ENCODE measurements at places on chromosomes 4 and X.

DNA sequence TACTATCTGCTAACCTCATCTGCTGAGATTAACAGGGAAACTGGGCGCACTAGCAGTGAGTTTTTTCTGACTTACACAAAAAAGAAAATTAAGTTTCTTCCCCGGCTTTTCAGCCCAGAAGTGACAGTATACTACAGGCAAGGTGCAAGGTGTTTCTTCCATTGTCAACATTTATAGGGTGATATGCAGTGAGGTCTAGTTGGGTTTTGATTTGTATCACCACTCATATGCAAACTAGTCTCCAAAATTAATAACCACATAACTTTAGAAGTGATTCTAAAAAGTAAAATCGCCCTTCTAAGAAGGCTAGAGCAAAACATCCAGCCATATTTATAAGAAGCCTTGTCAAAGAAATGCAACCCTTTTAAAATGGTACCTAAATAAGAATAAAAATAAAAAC is 640.1 kb downstream of the ARAP2 start:
- no peak for DNase-seq

- no peak for DNase-seq
These were observed 22.0 kb upstream of the ADGRA3 start for GRCh38 chr4:22537864-22538263.

- no peak for DNase-seq
These were observed 15.4 kb upstream of the MSANTD1 start for GRCh38 chr4:3233391-3234071.

- no peak for DNase-seq
These were observed 1.6 kb downstream of the DUSP9 start for GRCh38 chrX:153648358-153649177.

GRCh38 chr4:83378419-83378818 is 43.8 kb upstream of the HPSE start:
- no peak for DNase-seq

DNA sequence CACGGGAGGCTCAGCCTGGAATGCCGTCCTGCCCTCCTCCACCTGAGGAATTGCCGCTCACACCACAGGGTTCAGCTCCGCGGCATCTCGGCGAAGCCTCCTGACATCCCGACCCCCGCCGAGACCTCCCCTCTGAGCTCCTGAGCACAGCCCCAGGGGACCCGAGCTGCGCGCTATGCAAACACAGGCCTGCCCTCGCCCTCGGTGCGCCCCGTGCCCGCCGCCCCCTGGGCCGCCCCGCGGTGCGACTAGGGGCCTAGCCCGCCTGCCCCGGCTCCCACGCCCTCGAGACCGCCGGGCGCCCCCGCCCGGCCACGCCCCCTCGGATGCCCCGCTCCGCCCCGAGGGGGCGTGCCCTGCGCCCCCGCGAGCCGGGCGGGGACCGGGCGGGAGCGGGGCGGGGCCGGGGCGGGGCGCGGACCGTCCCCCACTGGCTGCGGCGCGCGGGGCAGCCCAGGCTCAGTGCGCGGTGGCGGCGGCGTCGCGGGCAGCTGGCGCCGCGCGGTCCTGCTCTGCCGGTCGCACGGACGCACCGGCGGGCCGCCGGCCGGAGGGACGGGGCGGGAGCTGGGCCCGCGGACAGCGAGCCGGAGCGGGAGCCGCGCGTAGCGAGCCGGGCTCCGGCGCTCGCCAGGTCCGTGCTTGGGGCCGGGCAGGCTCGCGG is at the start of gene FGFR3:
FGFR3 (plus strand) TSS at position 462 of the 664 bp plus-strand sequence. CDS start 642 bp downstream, outside the sequence.
- peak; percentile 18 for DNase-seq

DNA sequence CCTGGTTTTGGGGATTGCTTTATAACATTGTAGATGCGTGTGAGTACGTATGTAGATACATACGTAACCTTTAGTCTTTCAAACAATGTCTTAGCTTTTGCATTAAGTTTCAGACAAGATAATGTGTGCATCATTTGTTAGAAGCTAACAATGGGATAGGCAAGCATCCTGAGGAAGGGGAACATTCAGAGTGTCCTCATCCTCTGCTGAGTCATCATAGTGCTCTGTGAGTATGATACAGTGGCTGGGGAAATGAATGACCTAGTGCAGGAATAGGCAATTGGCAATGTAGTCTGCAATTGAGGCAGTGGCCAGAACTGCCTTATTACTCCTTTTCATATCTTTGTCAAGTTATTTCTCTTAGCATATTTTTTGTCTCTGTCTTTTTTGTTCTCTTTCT is 7.3 kb downstream of the NAP1L5 start:
- no peak for DNase-seq

DNA sequence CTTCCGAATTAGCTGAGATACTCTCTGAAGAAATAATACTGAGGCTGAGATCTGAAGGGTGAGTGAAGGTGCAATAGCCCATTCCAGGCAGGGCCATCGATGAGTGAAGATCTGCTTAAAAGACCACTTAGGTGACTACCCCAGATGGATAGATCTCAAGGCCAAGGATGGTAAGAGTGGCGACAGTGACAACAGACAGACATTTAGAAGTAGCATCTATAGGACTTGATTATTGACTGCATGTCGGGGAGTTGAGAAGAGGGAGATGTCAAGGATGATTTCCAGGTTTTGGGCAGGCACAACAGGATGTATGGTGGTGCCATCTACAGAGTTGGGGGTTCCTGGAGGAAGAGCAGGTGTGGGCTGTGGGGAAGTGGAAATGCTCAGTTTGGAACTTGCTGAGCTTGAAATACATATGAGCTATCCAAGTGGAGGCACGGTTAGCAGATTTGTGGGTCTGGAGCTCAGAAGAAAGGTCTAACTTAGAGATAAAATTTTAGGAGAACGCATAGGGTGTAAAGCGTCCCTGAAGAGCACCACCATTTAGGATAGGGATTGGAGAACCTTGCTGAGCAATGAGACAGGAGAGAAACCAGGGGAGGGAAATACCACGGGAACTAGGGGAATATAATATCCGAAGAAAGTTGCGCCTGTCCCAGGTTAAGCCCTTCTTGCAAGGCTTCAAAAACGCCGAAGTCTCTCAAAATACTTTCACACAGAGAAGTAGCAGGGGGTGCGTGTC is 688 bp downstream of the UFSP2 start:
- no peak for DNase-seq

GRCh38 chr4:152239216-152239615 is 296.7 kb downstream of the FBXW7 start:
- no peak for DNase-seq

- no peak for DNase-seq
These were observed 63.5 kb downstream of the ENPP6 start for GRCh38 chr4:184154199-184154598.

DNA sequence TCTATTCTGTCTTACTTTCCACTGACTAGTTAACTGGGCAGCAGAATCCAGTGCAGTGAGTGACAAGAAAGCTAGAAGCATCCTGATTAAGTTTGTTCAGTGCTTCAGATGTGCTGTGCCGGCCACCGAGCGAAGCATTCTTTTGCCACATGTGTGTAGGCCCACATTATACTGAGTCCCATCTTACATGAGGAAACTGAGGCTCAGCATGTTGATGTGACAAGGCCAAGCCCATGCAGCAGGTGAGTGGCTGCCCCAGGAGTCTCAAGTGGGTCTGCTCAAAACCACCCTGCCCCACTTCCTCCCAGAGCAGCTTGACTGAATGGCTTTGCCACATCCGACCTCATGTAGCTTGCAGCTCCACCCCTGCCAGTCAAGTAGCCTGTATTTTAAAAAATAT is 50.5 kb downstream of the RHOH start:
- peak; percentile 55 for DNase-seq

DNA sequence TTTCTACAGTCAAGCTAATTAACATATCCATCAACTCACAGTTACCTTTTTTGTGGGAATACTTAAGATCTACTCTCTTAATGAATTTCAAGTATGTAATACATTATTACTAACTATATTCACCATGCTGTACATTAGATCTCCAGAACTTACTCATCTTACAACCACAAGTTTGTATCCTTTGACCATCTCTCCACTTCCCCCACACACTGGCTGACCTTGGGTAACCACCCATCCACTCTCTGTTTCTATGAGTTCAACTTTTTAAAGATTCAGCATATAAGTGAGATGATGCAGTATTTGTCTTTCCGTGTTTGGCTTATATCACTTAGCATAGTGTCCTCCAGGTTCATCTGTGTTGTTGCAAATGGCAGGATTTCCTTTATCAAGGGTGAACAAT is 30.5 kb upstream of the MAGED1 start:
- DNase-seq: no peak

DNA sequence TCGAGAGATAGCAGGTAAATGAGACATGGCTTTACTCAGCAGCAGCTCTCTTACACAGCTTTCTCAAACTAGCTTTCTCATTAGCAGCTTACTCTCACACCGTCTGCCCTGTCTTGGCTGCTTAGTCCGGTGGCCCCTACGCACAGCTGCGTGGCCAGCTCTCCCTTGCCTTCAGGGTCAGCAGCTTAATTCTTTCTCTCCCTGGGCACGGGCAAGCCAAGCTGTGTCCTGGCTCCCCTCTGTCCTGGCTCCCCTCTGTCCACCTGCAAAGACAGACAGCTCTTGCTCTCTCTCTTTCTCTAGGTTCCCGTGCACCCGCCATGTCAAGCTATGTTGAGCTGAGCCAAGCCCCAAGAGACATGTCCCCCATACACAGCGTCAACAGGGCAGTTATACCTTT is 39.4 kb downstream of the ZNF185 start:
- DNase-seq: no peak

DNA sequence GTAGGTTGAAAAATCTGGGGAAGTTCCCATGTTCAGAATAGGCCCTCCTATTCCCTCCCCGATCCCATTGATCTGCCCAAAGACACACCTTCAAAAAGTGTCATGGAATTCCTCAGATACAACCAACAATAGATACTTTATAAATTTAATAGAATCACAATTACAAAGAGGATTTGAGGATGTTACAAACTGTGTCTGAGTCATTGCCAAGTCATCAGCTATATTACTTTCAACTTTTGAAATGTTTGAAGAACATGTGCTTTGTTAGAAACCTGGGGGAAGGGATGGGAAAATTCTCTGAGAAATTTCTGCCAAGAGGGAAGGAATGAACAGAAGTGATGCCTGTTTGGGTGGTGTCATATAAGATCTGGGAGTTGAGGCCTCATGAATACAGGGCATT is 46.7 kb downstream of the KCNIP4 start:
- DNase-seq: no peak

- DNase-seq: no peak
These were observed 2.8 kb downstream of the CMC4 start for GRCh38 chrX:155068165-155068564.

DNA sequence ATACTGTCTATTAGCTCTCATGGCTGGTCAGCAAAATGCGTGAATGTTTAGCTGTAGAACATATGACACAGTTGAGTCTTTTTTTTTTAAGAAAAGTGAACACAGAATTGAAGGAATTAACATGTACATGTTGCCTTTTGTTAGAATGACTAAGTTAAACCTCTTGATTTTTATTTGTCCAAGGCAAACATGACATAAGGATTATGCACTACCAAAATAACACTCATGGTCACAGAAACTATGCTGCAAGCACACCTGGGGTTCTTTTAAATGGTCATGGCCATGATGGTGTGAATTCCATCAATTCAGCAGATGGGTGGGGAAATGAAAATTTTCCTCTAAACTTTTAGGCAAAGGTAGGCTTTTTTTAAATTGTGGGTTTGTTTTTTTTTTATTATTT is 80.1 kb upstream of the CXCL13 start:
- DNase-seq: no peak

DNA sequence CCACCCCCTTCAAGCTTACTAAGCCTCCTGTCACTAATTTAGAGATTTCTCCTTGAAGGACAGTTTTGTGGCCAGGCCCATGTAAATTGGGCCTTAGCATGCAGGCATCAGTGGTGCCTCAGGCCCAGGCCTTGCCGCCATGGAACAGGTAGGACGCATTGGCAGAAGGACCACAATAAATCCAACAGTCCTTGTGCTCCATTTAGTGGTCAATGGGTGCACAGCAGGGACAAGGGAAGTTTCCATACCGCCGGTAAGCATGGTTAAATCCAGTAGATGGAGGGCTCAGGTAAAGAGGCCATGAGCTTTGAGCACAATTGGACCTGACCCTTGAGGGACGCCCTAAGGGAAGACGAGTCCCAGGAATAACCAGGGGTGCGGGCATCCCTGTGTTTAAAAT is 97.3 kb downstream of the UGT2B28 start:
- DNase-seq: no peak

GRCh38 chrX:19776753-19777152 is 110.6 kb downstream of the SH3KBP1 start:
- DNase-seq: no peak

DNA sequence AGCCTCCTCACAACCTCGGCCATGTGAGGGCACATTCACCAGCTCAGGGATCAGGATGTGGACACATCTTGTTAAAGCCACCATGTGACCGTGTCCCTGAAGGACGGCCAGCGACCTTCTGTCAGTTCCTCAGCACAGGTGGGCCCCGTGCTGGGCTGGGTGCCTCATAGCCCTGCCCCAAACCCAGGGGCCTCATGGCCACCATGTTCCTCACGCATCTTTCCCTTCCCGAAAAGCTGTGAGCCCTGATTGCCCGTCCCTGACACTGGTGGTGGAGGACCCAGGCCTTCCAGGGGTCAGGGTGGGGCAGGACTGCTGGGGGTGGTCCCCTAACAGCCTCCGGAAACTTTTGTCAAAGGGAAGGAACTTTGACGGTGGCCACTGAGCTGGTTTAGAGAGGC is 60.1 kb upstream of the ADRA2C start:
- DNase-seq: no peak

GRCh38 chr4:156773648-156774357 is 197.8 kb downstream of the PDGFC start:
- no peak for DNase-seq

- DNase-seq: no peak
These were observed 500.2 kb downstream of the INPP4B start for GRCh38 chr4:142345924-142346323.

DNA sequence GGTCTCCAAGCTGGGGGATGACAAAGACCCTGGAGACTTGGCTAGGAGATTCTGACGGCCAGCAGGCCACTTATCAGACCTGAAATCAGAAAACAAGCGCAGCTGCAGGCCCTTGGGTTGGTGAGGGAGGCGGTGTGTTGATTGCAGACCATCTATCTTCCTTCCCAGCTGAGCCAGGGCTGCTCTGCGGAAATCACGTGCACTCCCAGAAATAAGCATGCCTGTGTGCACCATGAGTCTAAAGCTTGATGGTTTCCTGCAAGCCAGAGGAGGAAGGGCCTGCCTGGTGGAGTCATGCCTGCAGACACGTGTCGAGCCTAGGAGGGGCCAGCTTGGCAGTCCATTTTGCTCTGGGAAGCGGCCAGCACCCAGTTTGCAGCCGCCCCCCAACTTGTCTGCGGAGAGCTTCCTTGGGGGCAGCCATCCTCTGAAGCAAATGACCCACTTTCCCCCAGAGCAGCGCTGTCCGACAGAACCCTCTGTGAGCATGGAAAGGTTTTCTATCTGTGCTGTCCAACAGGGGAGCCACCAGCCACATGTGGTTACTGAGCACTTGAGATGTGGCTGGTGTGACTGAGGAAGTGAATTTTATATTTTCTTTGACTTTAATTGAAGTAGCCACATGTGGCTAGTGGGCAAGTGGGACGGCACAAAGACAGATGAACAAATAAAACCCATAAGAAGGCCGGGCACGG is 175.7 kb upstream of the BCOR start:
- DNase-seq: no peak

DNA sequence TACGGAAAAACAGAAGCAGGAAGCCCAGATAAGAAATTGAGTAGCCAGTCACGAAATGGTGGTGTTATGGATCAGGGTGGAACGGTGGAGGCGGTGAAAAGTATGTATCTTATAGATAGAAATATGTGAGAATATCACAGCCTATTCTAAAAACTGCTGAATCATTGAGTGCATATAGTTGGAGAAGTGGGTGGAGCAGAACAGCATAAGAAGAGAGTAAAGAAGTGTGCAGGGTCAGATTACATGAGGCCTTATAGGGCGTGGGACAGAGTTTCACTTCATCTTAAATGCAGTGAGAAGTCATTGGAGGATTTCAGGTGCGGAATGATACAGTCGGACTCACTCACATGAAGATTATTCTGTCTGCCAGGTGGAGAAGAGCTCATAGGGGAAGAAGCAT is 293.1 kb downstream of the TRIML1 start:
- no peak for DNase-seq
